AG09309 (cell line): ENCODE measurements at places on chromosomes 1 and 21.
A peak's percentile ranks its signal among the peaks of the same experiment; 100 is the strongest.

DNA sequence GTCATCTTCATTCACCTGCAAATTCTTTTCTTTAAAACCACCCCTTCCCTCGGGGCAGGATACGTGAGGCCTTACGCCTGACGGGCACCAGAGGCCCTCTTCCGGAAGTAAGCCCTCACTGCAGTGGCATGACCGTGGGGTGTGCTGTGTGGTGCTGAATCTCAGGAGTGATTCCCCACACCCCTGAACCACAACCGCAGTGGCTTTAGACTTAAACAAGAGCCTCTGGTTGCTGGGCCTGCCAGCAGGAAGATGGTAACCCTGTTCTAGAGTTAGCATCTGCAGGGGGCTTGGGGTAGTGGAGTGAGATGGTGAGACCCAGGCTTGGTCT is 12.1 kb downstream of the BSND start:
- no peak for DNase-seq

- no peak for DNase-seq
These were observed 7.1 kb upstream of the PCBP3 start for GRCh38 chr21:45636459-45636858.

- DNase-seq, result no peak
These were observed 29.0 kb downstream of the ATP2B4 start for GRCh38 chr1:203655671-203656070.

- DNase-seq, result no peak
These were observed 55.6 kb upstream of the MYOCOS start for GRCh38 chr1:171566467-171566866.

DNA sequence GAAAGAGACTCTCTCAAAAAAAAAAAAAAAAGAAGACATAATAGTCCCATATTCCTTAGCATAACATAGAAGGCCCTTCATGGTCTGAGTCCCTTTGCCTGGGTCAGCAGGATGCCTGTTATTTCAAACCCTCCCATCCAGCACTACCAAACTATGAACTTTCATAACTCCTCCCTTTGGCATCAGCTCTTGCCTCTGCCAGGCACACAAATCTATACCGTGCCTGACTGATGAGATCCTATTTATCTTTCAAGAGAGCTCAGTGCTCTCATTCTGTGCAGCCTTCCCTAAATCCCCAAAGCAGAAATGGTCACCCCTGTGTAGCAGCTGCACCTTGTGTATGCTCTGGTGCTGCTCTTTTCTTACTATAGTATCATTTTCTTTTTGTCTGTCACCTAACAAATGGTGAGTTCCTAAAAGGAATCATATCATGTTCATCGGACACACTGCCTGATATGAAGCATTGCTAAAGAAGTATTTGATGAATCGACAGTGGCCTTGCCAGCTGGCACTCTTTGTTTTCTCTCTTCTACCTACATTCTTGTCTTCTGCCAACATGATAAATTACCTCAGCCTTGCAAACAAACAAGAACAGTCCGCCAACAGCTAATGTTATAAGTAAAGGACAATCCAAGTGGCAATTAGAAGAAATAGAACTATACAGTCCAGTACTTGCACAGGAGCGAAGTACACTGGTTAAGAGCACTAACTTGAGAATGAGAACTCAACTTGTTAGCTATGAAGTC is 29.9 kb downstream of the FMO4 start:
- DNase-seq, result no peak

DNA sequence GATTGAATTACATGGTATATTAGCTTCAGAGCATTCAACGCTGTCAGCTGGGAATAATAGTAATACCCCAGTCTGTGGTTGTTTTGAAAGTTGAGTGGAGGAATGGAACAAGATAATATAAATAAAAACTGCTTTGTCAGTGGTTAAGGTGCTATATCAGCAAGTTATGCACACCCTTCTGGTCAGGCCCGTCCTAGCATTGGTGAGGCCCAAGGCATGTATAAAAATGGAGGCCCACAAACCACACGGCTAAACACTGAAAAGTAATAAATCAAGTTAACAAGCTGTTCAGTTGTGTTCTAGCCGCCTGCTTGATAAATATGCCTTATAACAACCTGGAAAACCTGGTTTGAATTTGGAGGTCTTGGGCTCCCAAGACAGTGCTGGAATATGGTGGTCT is 77.4 kb downstream of the PSMG1 start:
- no peak for DNase-seq

DNA sequence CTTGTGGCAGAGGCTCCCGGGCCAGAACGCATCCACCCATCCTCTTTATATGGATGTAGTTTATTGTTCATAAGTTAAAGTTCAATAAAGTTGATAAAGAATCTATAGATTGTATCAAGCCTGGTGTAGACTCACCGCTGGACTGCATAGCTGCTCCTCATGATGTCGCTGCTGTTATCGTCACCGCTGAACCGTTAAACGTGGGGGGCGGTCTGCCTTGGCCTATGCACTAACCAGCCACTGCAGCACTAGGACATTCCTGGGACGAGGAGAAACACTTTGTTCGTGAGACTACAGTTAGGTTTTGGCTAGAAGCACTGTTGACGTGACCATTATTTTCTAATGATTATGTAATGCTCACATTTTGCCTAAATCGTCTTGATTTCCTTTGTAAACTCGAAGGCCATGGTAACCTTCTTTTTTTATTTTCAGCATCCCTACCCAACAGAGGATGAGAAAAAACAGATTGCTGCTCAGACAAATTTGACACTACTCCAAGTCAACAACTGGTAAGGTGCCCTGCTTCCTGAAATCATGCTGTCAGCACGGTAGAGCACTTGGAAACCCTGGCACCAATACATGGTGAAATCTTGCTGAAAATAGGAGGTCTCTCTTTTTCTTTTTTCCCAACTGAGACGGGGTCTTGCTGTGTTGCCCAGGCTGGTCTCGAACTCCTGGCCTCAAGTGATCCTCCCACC is 50.2 kb downstream of the PKNOX1 start:
- DNase-seq, result no peak

DNA sequence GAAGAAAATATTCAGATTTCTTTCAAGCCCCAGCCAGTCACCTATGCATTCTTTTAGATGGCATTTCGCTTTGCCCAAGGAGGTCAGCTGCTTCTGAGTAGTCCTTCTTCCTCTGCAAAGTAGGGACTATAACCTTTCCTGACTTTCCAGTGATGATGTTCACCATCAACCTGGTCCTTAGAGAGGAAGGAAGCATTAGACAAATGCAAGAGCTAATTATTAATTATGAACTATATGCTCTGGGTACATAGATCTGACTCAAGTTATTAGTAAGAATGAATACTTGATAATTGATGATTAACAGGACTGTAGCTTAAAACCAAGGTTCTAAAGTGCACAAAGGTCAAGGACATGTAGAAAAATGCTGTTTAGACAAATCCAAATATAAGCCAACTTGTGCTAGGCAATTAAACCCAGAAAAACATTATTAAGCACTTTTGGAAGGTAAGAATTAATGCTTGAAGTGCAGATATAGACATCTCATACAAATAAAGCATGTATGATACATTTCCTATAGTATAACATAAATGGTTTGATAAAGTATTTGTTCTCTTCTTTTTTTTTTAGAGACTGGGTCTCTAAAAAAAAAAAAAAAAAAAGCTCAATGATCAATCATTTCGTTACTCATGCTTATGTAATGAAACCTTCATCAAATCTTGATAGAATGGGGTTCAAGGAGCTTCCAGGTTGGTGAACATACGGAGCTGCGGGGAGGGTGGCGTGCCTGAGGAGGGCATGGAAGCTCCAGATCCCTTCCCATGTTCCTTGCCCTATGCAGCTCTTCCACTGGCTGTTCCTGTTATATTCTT is 11.2 kb upstream of the AGMAT start:
- no peak for DNase-seq

DNA sequence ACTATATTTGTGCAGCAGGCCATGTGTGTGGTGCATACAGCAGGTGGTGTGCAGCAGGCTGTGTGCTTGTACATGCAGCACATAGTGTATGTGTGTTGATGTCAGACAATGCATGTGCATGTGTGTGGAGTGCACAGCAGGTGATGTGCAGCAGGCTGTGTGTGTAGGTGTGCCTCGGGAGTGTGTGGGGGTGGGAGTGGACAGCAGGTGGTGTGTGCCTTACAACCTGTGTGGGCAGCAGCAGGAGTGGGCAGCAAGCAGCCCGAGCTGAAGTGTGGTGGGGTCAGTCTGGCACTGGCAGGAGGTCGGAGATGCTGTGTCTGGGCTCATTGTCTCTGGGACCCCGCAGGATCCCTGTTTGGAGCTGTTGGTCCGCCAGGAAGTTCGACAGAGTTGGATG is 29.6 kb downstream of the PTPRF start:
- no peak for DNase-seq

DNA sequence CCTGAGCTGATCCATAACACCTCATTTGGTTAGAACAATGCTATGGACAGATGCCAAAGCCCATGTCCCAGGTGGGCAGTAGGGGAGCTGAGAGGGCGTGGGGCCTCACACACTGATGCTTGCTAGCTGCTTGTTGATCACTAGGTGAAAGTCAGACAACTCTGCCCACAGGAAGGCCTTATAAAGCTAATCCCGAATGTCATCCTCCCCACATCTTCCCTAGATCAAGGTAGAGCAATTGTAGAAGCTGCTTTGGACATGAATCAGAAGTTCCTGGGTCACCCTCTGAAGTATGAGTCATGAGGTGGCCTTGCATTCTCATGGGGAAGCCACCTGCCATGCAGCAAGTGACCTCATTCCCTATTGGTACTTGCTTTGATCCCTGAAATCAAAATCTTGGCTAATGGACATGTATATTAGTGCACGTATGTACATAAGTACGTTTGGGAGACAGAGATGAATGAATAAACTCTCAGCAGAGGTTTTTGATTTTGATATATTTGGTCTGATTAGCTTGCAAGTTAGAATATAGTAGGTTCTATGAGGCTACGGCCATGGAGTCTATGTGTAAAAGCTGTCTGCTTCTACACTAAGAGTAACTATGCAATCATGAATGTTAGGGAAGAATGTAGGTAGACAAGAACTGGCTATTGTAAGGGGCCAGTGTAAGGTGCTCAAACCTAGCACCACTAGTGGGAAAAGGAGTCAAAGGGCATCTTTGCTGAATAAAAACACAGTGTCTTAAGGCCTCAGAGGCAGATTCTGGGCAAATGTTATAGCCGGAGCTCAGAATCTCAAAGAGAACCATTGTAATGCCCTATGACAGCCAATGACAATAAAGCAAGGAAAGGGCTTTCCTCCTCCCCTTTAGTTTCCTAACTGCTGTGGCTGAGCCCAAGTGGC is 52.6 kb downstream of the ABCA4 start:
- no peak for DNase-seq

DNA sequence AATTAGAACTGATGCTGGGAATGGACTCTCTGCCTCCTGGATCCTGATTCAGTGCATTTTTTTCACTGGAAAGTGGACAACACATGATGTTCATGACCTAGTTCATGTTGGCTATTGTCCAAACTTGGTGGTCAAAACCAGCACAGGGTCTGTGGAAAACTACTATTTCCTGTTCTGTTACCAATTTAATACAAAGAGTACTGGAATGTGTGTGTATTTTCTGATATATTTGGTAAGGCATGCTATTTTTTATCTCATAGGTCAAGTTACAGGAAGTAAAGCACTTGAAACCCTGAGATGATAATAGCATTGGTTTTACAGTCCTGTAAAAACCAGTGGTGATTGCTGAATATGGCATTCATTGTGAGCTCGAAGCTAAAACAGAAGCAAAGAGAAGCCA is 89.9 kb downstream of the SGIP1 start:
- DNase-seq, result peak; percentile 80

- no peak for DNase-seq
These were observed 406 bp downstream of the NME7 start for GRCh38 chr1:169367096-169367685.

DNA sequence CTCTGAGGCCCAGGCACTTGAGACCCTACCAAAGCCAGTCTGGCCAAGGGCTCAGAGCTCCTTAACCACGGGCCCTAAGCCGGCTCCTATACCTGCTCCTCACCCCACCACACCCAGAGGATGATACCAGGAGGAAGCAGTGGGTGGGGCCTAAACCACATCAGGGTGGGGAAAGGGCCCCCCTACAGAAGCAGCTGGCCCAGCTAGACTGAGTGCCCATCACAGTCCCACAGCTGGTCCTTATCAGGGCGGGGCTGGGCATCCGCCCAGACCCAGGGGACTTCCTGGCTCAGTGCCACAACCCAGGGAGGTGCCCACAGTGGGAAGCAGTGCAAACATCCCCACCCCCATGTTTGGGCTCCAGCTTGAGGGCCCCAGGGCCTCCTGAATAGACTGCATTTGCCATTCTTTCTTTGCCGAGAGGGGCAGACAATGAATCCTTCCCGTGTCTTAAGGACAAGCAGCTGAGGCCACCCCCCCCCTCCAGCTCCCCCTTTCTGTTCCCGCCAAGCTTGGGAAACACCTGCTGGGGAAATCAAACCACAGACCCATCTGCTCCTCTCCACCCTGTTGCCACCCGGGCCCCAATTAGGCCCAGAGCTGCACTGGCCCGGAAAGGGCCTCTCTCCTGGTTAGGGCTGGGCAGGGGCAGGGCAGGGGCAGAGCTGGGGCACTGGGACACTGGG is 6.2 kb downstream of the E2F2 start:
- no peak for DNase-seq

- no peak for DNase-seq
These were observed 644.0 kb downstream of the PTPRC start for GRCh38 chr1:199282751-199283305.

DNA sequence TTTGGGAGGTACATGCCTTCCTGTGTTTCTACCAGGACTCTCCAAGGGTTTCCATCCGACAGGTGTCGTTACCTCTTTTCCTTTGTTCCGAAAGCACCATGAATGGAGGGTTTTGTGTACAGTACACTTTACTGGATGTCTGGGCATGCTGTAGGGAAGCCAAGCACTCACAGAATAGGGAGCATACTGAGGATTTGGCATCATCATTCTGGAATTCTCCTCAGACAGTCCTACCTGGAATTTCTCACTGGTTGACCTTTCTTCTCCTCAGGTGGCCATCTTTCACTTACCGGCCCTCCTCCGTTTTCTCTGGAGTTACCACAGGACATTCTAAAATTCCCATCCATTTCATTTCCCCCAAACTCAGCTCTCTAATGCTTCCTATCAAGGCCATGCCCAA is 5.9 kb upstream of the MPL start:
- DNase-seq, result no peak
